Hematopoietic multipotent progenitor cell (in vitro differentiated cells): ENCODE measurements at places on chromosomes 4 and X.

DNA sequence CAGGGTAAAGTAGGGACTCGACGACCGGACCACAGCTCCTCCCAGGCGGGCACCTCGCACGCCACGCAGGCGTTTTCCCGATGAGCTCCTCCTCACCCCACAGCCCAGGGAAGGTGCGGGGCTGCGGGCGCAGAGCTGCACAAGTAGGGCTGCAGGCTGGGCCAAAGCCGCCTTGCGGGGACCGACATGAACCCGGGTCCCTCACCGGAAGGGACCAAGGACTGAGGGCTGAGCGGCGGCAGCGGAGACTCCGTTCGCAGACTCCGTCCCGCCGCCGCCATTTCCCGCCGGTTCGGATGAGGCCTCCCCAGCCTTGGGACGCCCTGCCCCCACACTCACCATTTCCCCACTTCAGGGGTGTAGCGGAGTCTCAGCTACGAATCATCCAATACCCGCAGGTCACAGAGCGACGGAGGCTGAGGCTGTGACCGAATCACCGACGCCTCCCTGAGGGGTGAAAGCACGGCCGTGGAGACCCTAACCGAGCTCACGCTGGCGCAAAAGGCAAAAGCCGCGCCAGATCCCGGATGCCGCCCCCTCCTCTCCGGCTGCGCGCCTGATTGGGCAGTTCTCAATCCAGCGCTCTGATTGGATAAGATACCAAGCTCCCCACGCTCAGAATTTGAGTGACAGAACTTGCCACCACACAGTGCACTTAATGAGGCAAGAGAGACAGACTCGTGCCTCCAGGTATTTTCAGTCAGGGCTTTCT lies at the start of gene ZNF732:
Gene ZNF732 (minus strand): TSS at position 506 of the 712 bp plus-strand sequence. CDS start 164 bp downstream, at position 342.
- peak; percentile 28 for DNase-seq

GRCh38 chr4:125590158-125590557 lies 275.4 kb downstream of the FAT4 start:
- DNase-seq = no peak

- no peak for DNase-seq
Measured at GRCh38 chr4:165388756-165389155, 9.9 kb downstream of the CPE start.

- DNase-seq = no peak
Measured at GRCh38 chr4:54320826-54321685, 92.0 kb downstream of the PDGFRA start.

DNA sequence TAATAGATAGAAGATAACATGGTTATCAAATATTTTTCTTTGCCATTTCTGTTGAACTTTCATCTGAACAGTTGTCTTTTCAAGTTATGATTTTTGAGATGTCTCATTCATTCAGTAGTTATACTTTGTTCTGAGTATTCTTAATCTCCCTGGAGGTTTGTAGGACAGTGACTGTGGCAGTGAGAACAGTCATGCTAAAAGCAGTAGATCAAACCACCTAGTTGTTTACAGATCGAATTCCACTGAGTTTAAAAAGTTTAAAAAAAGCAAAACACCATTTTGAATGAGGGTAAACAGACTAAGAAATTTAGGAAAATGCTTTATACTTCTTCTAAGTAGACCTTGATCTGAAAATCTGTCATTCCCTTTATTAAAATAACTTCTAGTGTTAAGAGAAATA lies 107.2 kb downstream of the CEP135 start:
- no peak for DNase-seq

DNA sequence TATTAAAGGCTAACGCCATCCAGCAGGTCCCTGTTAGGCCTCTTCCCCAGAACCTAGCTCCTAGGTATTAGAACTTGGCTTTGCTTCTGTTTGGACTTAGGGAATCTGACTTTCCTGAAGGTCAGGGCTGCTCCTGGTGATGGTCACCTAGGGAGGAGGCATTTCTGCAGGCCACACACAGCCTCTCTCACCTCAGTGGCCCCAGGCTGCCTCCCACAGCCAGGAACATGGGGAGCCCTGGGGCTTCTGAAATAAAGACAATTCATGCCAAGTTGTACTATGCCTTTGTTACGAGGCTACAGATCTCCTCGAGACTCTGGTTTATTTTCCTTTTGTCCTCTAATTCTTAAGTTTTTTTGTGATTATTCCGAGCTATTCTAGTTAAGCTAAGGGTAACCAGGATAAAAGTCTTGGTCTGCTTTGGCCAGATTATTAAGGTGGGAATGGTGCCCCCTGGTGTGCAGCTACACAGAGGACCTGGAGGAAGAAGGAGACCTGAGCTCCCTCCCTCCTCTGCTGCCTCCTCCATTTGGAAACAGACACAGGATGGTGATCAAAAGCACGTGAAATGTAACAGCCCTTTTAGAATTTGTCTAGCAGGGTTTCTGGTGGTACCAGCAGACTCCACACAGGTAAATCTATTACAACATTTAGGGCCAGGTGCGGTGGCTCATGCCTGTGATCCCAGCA lies 131.0 kb downstream of the DCLK2 start:
- DNase-seq = no peak

DNA sequence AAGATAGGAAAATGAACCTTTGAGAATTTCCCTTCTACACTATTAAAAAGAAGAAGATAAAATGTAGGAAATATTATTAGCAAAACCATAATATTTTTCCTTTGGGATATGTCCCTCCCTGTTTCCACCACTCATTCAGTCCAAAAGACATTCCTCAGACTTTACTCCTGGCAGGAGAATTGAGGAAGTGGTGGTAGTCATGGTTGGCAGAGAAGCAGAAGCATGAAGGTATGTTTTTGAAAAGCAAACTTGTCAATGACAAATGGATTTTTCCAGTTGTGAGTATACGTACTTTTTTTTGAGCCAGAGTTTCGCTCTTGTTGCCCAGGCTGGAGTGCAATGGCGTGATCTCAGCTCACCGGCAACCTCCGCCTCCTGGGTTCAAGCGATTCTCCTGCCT lies 13.7 kb downstream of the STAG2 start:
- no peak for DNase-seq

- no peak for DNase-seq
Measured at GRCh38 chrX:5936438-5936837, 292.2 kb downstream of the NLGN4X start.

DNA sequence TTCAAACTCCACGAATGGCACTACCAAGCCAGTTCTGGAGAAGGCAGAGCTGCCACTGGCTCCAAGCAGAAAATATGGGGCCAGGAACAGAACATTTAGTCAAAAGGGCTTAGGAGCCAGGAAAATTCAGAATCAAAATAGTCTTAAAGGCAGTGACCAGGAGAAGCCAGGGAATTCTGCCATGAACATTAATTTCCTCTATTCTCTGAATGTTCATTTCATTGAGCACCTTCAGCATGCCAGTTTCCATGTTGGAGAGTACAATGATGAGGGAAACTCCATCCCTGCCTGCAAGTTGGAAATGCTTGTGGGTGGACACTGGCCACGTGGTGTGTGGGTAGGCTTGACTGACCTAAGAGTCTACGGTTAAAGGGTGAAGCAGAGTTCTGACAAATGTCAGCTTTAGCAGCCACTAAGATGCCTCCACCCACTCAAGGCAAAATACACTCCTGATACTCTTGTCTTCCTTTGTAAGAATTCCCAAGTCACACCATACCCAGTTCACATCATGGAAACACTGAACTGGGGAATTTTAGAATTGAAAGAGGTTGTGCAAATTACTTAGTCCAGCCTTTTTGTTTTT lies 190.1 kb upstream of the C1QTNF7 start:
- DNase-seq = no peak

GRCh38 chr4:169902658-169903345 lies 123.4 kb downstream of the MFAP3L start:
- no peak for DNase-seq

DNA sequence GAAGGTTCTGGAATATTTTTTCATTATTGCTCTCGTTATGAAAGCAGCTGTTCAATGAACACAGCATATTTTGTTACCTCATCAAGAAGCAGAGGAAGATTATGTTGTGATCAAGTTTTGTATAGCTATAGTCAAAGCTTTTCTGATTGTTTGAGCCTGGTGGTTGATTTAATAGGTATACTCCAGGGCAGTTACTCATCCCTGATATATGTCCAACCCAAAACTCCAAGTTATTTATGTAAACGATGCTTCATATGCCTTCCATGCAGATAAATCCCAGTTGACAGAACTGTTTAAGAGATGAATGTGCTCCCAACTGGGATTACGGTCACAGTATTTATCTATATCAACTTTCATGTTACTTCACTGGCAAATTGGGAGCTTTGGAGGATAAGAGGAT lies 19.1 kb downstream of the NAA11 start:
- DNase-seq = no peak

DNA sequence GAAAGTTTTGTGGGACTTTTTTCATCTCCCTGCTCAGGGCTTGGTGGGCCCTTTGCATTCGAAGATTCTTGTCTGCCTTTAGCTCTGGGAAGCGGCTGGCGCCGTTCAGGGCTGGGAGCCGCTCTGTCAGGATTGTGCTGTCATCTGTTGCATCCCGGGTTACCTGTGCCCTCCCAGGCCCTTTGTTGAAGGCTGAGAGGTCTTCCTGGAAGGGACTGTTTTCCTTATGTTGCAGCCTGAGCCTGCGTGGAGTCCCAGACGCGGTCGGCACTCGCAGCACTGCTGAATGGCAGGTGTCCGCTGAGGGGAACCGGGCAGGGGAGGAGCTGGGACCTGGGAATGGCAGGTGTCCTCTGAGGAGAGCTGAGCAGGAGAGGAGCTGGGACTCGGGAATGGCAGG lies 15.9 kb downstream of the RGS12 start:
- DNase-seq = no peak

DNA sequence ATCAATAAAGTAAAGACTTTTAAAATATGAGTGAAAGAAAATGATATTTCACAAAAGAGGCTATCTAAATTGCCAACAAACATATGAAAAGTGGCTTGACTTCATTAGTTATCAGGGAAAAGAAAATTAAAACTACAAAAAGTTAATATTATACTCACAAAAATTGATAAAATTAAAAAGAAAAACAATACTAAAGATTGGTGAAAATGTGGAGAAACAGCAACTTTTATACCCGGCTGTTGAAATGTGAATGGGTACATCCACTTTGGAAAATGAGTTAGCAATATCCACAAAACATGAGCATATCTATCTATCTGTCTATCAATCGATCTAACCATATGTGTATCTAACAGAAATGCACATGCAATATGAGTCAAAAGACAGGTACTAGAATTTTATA lies 122.3 kb downstream of the ANAPC10 start:
- DNase-seq = no peak

DNA sequence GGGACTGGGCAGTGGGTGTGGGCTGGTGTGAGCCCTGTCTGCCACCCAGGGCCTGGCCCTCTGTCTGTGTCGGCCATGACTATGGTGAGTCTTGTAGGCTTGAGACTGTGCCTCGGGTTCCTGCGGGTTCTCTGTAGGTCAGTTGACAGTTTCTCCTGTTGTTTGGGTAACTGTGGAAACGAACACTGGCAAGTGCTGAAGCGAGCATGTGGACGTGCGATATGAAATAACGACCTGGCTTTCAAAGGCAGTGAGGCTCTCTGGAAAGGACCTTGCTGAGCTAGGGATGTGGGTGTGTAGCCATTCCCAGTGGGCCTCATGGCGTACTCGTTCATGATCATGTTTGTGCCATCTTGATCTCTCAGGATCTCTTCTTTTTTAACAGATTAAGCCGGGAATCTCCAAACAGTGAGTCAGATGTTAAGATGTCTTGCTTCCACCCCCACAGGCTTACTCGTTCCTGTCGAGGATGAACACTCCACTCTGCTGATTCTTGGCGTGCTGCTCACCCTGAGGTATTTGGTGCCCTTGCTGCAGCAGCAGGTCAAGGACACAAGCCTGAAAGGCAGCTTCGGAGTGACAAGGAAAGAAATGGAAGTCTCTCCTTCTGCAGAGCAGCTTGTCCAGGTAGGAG lies 41.3 kb downstream of the HTT start:
- DNase-seq = no peak

DNA sequence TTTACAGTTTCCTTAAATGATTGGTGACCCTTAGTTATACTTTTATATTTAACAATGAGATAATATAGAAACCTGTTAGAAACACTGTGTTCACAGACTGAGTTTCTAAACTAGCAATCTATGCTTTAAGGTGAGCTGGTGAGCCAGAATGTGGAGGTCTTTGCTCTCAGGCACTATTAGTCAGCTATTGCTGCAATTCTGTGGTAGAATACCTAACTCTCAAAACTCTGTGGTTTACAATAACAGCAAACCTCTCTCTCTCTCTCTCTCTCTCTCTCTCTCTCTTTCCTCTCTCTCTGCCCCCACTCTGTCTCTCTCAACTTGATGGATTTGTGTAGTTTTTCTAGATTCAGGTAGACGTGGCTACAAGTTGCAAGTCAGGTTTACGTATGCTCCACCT lies 17.6 kb upstream of the LCORL start:
- DNase-seq = no peak

GRCh38 chr4:41425650-41426049 lies 112.3 kb upstream of the LIMCH1 start:
- no peak for DNase-seq

- DNase-seq = no peak
Measured at GRCh38 chrX:10041383-10041782, 74.2 kb downstream of the CLDN34 start.

GRCh38 chr4:62415256-62415655 lies 1215.1 kb downstream of the ADGRL3 start:
- no peak for DNase-seq

DNA sequence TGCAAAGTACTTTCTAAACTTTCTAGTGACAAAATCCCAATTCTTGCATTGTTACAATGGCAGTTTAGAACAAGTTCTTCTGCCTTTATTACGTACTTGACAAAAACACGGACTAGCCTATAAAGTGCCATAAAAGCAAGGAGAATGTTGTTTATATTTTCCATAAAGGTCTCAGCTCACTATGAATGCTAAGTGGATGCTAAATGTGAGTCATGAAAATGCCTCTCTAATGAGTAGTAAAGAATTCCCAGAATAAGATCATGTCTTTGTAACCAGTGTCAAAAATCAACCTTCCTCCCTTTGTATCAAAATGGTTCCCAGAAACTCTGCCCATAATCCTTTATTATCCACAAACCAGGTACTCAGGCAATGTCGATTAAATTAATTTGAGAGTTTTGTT lies 539.8 kb upstream of the SLIT2 start:
- no peak for DNase-seq

GRCh38 chr4:121792966-121793365 lies 8.2 kb upstream of the EXOSC9 start:
- no peak for DNase-seq

- DNase-seq = peak; percentile 52
Measured at GRCh38 chr4:71186566-71187403, 152.0 kb upstream of the SLC4A4 start.

- no peak for DNase-seq
Measured at GRCh38 chr4:45317276-45317675, 590.9 kb upstream of the GNPDA2 start.

- no peak for DNase-seq
Measured at GRCh38 chrX:45758738-45759397, 558.2 kb upstream of the DIPK2B start.

GRCh38 chr4:53531585-53532224 lies 59.6 kb downstream of the LNX1 start:
- no peak for DNase-seq

- no peak for DNase-seq
Measured at GRCh38 chr4:20572976-20573375, 127.3 kb upstream of the PACRGL start.
